ENCODE measurements at places on chromosomes 1 and 21.
A peak's percentile ranks its signal among the peaks of the same experiment; 100 is the strongest.

- DNase-seq: peak; percentile 25
These were observed 181.3 kb downstream of the ATP6V1G3 start for GRCh38 chr1:198359024-198359653.

- no peak for DNase-seq
These were observed 14.1 kb downstream of the DYRK3 start for GRCh38 chr1:206649261-206649921.

DNA sequence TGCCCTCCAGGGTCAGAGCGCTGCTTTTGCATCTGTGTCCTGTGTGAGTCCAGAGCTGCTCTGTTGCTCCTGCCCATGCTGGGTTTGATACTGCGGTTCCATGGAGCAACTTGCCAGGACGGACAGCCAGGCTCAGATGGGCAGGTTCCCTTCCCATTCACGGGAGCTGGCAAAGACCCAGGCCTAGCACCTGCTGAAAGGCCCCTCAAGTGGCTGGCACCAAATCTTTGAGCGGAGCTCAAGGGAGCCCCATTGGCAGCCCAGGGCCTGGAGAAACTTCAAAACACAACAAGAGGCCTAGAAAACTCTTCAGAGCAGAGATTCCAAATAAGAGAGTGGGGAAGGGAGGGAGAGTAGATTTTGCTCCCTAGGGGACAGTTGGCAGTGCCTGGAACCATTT, 97.2 kb downstream of the ACTL8 start:
- no peak for DNase-seq

- no peak for DNase-seq
These were observed 4.1 kb downstream of the NRIP1 start for GRCh38 chr21:15060543-15061175.

DNA sequence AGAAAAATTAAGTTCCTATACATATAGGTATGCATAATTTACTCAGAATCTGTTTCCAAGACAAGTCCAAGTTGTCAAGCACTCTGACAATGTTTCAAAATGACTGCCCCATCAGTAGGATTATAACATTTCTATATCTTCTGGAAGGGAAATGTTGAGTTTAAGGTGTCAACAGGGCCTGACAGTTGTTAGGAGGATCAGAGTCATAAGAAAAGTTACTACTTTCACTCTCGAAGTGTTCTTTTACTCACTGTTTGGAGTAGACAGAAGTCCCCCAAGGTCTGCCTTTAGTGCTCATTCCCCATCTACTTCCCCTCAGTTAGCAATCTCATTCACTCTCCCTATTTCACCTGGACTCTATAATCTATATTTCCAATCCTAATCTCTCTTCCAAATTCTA, 20.6 kb upstream of the MAGI3 start:
- DNase-seq: no peak

Data from OCI-LY7 (cell line).